ENCODE measurements at places on chromosomes 6 and 20. TPM values are rescaled to one million over a fixed set of nuclear protein-coding genes. Genes with fewer than 3 reads are reported as not detected.
A peak's percentile ranks its signal among the peaks of the same experiment; 100 is the strongest.

DNA sequence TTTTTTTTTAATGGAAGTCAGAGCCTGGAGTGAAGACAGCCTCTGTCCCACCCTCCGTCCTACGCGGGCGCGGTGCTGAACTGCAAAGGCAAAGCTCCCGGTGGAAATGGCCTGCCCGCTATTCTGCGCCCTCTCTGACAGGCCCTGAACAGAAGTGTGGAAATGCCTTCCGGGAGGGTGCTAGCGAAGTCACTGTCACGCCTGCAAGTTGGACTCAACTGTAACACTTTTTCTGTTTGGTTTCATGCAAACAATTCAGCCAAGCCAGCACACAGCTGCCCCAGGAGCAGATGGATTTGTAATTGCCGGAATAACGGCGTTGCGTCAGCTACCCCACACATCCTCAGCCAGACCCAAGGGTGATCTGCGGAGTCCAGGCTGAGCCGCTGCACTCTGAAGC, 107.6 kb downstream of the PSMB1 start:
- H3K27me3 ChIP-seq: no peaks in the 10 kb centered on the region
- no peak overlapping the region for H3K4me3 ChIP-seq
- no peaks in the 10 kb centered on the region for H3K4me1 ChIP-seq
- no peak for DNase-seq
- no peaks in the 10 kb centered on the region for H3K36me3 ChIP-seq
- H3K27ac ChIP-seq: no peak overlapping the region

GRCh38 chr6:163092876-163093275, 321.6 kb upstream of the QKI start:
- H3K4me3 ChIP-seq: no peak overlapping the region
- no peak overlapping the region for H3K27ac ChIP-seq
- H3K36me3 ChIP-seq: no peaks in the 10 kb centered on the region
- no peaks in the 10 kb centered on the region for H3K4me1 ChIP-seq
- no peaks in the 10 kb centered on the region for H3K27me3 ChIP-seq

DNA sequence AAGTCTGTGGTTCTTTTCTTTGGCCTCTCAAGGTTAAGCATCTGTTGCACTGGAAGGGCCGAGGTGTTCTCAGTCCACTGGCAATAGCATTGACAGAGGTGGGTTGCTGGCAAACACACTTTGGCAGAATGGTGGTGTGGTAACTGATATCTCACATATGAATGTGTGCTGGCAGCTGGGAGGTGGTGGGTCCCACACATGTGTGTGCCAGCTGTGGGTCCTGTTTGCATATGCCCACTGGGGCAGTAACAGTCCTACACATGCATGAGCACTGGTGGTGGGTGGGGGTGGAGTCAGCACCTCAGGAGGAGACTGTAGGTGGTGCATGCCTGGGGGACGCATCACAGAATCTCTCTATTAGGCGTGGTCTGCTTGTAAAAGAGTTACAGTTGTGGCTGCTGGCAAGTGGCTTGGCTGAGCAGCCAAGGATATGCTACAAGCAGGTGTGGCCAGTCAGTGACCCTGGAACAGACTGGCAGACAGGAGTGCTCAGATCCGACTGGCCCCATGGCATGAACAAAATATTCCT, 934.3 kb downstream of the GRIK2 start:
- no peak overlapping the region for H3K4me3 ChIP-seq
- no peak overlapping the region for H3K27ac ChIP-seq
- H3K4me1 ChIP-seq: no peaks in the 10 kb centered on the region
- no peak for DNase-seq
- no peaks in the 10 kb centered on the region for H3K27me3 ChIP-seq

- DNase-seq: no peak
- peaks cover 6% of the 10 kb centered on the region for H3K4me1 ChIP-seq
- no peak overlapping the region for H3K27ac ChIP-seq
- H3K27me3 ChIP-seq: no peaks in the 10 kb centered on the region
- H3K4me3 ChIP-seq: no peak overlapping the region
These were observed 248.1 kb upstream of the OPRM1 start for GRCh38 chr6:153790876-153791473.

- no peak for DNase-seq
- no peaks in the 10 kb centered on the region for H3K27me3 ChIP-seq
- H3K4me3 ChIP-seq: no peak overlapping the region
These were observed 67.5 kb downstream of the RNGTT start for GRCh38 chr6:88895911-88896310.

DNA sequence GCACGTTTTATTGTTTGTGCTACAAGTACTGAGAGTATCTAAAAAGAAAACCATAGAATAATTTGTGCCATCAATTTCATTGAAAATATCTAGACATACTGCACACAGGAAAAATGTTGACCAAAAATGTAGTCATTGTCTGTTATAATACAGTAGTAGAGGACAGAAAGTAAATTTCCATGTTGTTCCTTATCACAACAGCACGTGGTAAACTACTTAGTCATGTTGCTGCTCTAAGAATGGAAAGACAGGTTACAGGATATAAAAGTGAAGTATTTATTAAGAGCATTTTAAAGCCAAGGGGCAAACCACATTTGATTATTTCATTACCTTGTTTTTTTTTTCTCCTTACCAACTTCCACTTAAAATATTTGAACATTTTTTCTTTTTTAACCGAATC, 89.0 kb upstream of the CEP85L start:
- no peak overlapping the region for H3K4me3 ChIP-seq
- H3K4me1 ChIP-seq: peaks cover 4% of the 10 kb centered on the region
- no peak for DNase-seq
- no peaks in the 10 kb centered on the region for H3K36me3 ChIP-seq
- H3K27me3 ChIP-seq: no peaks in the 10 kb centered on the region
- no peak overlapping the region for H3K27ac ChIP-seq

DNA sequence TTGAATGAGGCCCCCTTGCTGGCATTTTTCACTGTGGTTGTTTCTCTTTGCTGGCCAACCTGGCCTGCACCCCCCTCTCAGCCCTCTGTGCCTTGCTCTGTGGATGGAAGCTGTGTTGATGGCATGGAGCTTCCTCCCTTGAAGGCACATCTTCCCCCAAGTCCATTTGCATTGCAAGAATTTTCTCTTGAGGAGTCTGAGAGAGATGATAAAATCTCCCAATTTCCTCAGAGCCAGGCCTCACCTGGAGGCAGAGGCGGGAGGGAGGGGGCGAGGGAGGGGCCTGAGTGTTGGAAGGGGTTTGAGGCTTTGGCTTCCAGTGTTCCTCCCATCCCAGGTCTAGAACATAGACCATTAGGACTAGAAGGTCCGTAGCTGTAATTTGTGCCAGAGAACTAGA, 175.1 kb downstream of the SCP2D1 start:
- H3K27ac ChIP-seq: no peak overlapping the region
- H3K36me3 ChIP-seq: no peaks in the 10 kb centered on the region
- H3K27me3 ChIP-seq: no peaks in the 10 kb centered on the region
- no peak overlapping the region for H3K4me3 ChIP-seq
- H3K4me1 ChIP-seq: no peaks in the 10 kb centered on the region

DNA sequence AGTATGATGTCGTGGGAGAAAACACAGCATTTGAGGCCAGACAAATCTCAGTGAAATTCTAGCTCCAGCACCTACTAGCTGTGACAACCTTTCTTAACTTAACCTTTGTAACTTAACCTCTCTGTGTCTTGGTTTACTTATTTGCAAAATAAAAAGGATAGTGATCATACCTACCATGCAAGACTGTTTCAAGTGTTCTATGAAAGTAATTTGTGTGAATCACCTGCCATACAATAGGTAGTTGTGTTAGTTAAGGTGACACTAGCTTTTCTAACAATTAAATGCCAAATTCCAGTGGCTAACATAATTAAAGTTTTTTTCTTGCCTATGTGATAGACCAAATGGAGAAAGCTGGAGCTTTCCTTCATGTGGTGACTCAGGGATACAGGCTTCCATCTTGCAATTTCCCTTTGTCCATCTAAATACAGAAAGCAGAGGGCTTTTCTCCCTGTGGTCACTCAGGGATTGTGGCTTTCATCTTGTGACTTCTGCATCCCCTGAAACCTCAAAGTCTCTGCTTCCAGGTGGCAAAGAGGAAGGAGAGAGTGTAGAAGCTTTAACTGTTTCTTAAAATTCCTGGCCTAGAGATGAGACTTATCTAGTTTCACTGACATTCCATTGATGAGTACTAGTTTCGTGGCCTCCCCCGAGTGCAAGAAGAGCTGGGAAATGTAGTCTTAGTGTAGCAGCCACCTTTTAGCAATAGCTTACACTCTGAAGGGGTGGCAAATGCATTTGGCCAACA, 311.4 kb downstream of the CLIC5 start:
- H3K27me3 ChIP-seq: no peaks in the 10 kb centered on the region
- no peak for DNase-seq
- no peaks in the 10 kb centered on the region for H3K4me1 ChIP-seq
- no peak overlapping the region for H3K27ac ChIP-seq

DNA sequence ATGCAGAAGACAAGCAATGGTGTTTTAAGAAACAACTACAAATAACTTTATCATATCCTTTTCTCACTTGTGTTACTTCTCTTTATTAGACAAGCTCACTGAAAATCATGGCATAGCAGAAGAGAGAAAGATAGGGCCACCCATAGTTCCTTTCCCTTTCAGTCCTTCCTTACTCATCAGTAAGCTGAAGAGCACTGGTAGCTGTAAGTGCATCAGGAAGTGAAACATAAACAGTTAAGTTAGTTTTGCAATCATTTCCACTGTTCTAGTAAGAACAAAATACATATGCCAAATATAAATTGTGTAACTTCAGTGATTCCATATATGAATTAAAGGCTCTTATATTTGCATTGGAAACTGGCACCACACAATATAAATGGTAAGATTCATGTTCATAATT, 220.1 kb downstream of the HACE1 start:
- no peak for DNase-seq
- H3K4me1 ChIP-seq: peaks cover 19% of the 10 kb centered on the region
- H3K27me3 ChIP-seq: no peaks in the 10 kb centered on the region
- peak overlapping the region; percentile 72 for H3K27ac ChIP-seq
- H3K4me3 ChIP-seq: no peak overlapping the region

DNA sequence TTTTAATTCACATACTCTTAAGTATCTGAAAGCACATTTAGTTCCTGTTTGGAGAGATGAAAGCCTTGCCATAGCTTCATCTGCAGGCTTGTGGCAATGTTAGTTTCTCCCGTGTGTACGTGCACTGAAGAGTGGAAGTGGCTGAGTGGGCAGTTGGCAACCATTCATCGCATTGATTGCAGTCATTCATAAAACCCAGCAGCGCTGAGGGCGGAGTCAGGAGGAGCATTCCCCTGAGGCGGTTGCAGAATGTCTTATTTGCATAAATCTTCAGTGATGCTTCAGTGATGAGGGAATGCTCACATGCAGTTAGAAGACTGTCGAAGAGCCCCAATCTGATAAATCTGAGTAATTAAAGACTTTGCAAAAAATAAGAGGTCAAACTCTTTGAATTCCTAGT, 79.1 kb downstream of the RIMS1 start:
- no peak for DNase-seq
- no peaks in the 10 kb centered on the region for H3K4me1 ChIP-seq
- H3K36me3 ChIP-seq: no peaks in the 10 kb centered on the region
- H3K4me3 ChIP-seq: no peak overlapping the region
- no peaks in the 10 kb centered on the region for H3K27me3 ChIP-seq

GRCh38 chr6:121645100-121645745, 209.8 kb downstream of the GJA1 start:
- H3K27me3 ChIP-seq: no peaks in the 10 kb centered on the region
- H3K4me1 ChIP-seq: no peaks in the 10 kb centered on the region
- no peak overlapping the region for H3K4me3 ChIP-seq
- H3K27ac ChIP-seq: no peak overlapping the region
- H3K36me3 ChIP-seq: no peaks in the 10 kb centered on the region

DNA sequence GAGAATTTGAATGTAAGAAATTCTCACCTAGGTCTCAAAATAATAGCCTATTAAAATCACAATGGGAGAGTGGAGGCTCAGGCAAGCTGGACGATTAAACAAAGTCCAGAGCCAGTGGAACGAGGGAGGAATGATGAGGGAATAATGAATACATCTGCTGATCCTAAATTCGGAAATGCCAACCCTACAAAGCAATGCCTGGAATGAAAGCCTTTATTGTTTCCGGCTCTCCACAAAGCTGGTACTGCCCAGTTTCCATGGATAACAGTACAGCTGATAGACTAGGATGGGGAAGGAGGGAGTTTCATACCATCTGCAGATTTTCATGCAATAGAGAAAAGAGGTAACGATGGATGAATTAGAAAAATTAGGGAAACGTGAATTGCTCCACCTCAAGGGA, 356.1 kb downstream of the CBLN4 start:
- no peaks in the 10 kb centered on the region for H3K4me1 ChIP-seq
- H3K27ac ChIP-seq: no peak overlapping the region
- no peak for DNase-seq
- no peaks in the 10 kb centered on the region for H3K36me3 ChIP-seq

DNA sequence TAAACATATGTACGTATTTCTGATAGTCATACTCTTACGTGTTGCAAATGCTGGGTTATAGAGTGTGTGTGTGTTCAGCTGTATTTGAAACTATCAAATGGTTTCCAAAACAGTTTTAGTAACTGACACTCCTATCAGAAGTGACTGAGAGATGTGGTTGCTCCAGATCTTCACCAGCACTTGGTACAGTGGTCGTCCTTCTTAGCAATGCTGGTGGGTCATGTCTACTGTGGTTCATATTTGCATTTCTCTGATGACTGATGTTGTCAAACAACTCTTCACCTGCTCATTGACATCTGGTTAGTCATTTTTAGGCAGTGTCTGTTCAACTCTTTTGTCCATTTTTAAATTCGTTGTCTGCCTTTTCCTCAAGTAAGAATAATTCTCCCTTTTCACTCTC, 259.3 kb downstream of the KIF16B start:
- H3K36me3 ChIP-seq: peaks cover 5% of the 10 kb centered on the region
- no peaks in the 10 kb centered on the region for H3K4me1 ChIP-seq
- no peak overlapping the region for H3K4me3 ChIP-seq
- no peak overlapping the region for H3K27ac ChIP-seq

DNA sequence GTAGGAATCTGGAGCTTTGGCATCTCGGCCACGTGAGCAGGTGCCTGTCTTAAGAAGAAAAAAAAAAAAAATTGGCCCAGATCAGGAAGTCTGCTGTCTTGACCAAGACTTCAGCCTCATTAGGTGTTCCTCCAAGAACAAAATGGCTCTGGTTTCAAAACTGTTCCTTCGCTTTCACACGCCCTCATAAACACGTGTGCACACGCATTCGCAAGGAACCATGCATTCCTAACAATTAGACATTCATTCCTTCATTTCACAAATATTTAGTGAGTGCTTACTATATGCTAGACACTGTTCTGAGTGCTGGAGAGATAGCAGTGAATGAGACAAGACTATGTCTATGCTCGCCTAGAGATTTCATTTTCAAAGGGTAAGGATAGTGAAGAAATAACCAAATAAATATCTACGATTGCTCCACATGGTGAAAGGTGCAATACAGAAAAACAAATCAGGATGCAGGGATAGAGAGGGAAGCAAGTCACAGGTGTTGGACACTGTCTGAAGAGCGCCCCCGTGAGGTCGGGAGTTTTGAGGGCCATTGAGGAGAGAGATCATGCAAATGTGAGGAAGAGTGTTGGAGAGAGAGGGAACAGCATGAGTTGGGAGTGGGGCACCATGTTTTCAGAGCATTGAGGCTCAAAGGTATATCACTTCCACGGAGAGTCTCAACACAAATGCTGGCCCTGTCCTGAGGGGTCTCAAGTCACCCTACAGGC, 53.3 kb downstream of the CCDC170 start:
- no peak overlapping the region for H3K27ac ChIP-seq
- DNase-seq: no peak
- H3K36me3 ChIP-seq: no peaks in the 10 kb centered on the region
- no peaks in the 10 kb centered on the region for H3K27me3 ChIP-seq

Gene HLA-DOA
- total RNA-seq: 31.2 TPM

Gene MAFB
- 63.3 TPM for total RNA-seq
